Cortex of kidney (tissue), 1 donor: ENCODE measurements at places on chromosomes 2 and 18.

- DNase-seq = no peak
Observed at GRCh38 chr2:132038179-132038882, 123.4 kb downstream of the ANKRD30BL start.

DNA sequence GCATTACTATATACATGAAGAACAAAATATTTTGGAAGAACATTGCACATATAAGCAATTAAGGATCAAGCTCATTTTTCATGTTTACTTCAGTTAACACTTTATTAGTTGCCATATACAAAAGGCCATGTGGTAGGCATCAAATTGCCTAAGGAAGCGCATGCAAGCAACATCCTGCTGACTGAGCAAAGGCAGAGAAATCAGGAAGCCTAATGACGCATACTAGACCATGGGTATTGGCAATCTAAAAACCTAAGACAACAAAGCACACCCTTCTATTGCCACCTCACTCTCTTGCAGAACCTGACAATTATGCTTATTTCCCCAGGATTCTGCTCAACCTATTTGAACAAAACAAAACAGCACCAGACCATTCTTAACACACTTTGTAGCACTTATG is 171.9 kb downstream of the STK39 start:
- DNase-seq = no peak

DNA sequence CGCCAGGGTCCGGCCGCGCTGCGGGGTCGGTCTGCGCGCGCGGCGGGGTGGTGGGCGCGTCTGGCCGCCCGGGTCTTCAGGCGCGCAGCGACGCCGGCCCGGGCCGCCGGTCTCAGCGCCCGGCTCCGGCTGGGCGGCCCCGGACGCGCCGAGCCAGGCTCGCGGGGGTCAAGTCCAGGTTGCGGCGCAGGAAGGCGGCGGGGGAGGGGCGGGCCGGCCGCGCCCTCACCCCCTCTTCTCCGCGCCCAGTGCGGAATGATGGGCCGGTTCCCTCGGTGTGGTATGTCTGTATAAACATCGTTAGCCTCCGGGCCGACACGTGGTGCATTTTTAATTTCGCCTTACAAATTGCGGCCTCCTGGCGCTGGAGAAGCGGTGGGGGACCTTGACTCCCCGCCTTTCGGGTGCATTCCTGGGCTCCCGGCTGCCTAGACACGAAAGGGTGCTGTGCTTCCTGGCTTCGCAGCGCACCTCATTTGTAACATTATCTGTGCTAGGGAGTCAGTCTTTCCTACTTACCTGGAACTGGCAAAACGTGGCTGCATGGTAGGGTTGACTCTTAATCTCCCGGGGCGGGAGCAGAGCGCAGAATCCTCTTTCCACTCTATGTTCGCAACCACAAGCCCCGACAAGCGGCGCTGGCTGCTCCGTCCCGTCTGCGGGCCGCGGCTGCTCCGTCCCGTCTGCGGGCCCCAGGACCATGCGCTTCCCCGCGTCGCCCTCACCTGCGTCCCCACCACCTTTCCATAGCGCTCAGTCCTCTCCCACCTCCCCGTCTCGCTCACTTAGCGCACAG is 69.0 kb downstream of the CTAGE1 start:
- no peak for DNase-seq

DNA sequence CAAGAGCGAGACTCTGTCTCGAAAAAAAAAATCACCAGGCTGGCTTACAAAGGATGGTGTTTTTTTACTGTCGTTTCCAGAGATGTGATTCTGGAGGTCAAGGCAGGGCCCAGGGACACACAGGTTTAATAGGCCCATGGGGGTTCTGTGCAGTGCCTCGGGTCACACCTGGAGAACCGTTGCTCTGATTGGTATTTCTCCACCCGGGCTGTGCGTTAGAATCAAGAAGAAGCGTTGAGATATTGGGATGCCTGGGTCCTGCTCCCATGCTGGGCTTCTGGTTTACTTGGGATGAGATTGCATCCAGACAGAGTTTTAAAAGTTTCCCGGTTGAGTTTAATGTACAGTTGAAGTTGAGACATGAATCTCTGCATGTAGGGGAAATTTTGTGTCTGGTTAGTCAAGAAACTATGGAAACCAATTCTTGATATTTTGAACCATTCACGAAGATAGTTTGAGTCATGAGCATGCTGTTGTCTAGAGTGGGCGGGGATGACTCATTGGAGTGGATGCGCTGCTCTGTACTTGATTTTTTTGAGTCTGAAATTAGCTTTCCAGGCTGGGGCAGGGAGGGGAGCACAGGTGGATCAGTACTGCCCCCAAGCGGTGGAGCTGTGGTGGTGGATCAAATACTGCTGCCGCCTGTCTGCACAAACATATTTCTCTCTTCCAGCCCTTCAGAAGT is 50.1 kb downstream of the GREB1 start:
- DNase-seq = no peak

DNA sequence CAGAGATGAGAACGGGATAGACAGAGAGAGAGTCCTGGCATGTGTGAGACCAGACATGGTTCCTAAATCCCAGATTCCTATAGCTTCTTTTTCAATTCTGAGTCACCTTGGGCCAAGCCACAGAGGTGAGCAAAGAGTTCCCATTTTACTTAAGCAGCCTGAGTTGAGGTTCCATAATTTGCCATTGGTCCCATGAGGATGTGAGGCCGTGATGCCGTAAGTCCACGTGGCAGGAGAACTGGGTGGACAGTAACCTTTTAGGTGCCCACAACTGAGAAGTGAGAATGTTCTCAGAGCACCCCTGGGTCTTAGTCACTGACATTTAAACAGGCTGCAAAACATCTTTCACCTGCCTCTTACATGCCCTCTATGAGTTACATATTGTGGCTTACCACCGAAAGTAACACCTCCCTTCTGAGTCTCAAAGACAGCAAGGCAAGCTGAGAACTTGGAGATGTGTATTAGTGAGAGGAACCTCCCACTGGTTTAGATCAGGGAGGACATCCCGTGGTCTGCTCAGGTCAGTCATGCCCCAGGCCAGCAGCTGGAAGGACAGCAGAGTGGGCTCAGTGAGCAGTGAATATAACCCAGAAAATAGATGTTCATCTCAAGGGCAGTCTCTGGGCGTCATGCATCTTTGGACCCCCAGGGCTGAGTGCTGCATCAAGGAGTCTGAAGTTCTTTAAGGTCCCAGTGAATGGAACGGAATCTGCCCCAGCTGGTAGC is 127.9 kb upstream of the LGALSL start:
- no peak for DNase-seq

GRCh38 chr2:156445296-156446220 is 9.4 kb downstream of the GPD2 start:
- DNase-seq = no peak
